Stimulated activated CD8-positive, alpha-beta memory T cell treated with anti-CD3 and anti-CD28 coated beads, Interleukin-15, amount 100 ng/mL, for 4 hours (primary cell): ENCODE measurements at places on chromosomes 6 and 20.

- DNase-seq = no peak
Measured at GRCh38 chr6:15305909-15306308, 60.0 kb downstream of the JARID2 start.

GRCh38 chr20:33827634-33828325 is 16.6 kb downstream of the CHMP4B start:
- DNase-seq = no peak

DNA sequence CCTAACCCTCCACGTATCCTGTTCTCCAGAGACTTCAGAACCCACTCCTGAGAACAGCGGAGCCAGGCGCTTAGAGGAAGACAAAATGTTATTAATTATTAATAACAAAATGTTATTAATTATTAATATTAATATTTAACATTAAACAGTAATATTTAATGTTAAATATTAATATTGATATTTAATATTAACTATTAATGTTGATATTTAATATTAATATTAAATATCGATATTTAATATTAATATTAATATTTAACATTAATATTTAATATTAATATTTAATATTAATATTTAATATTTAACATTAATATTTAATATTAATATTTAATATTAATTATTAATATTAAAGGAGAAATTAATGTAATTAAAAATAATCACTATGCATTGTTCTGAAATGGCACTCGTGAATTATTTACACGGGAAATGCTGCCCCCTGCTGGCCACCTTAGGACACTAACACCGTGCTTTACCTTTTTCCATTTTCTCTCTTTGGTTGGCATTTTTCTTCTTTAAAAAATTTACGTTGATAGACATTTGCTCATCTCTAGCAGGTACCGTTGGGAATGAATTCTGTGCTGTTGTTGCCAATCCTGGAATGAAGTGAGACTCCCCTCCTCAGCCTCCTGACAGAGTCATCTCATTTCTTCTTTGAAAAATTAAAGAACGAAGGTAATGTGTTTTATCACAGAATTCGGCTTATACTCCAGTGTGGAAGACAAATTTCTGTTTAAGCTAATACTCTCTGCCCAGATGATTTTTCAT is 7.5 kb upstream of the GGTLC1 start:
- DNase-seq = peak; percentile 22

DNA sequence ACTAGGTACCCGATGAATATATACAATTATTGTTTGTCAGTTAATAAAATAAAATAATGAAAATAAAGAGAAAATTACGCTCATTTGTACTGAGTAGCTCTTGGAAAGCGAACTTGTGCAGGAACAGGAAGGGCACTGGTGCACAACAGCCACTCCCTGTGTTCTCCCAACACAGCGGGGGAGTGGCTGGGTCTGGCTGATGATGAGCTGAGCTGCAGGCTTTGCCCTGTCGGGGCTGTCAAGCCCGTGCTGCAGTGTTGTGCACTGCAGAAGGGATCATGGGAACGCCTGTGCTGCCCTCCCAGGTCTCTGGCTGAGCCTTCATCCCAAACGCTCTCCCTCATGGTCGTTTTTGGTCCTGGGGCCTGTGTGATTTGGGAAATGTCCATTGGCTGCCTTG is 131.7 kb upstream of the MAP3K4 start:
- DNase-seq = no peak

- DNase-seq = no peak
Measured at GRCh38 chr20:2761885-2762284, 38.5 kb downstream of the CPXM1 start.

DNA sequence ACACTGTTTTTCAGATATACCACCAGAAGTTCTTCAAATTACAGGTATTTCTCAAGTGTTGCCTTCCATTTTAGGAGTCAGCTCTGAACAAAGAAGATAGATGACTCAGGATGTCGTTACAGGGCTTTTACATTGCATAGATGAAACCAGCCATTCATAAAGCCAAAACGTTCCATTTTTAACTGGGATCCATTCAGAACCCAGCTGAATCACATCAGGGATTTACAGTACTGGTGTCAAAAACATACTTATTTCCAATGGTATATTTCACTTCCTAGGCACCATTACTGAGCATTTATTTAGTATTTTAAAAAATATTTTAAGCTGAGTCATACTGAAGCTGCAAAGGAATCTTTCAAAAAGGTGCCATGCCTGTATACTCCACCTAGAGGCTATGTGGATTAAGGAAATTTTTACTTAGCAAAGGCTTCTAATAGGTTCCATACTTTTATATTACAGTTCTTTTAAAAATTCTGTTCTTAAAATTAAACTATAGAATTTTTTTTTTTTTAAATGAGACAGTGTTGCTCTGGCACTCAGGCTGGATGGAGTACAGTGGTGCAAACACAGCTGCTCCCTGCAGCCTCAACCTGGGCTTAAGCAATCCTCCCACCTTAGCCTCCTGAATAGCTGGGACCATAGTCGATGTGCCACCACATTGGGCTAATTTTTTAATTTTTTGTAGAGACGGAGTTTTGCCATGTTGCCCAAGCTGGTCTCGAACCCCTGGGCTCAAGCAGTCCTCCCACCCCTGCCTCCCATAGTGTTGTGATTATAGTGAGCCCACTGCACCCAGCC is 2.6 kb downstream of the ASF1A start:
- no peak for DNase-seq

GRCh38 chr6:40932366-40932765 is 106.7 kb downstream of the UNC5CL start:
- no peak for DNase-seq

GRCh38 chr6:80366051-80366450 is 259.6 kb downstream of the BCKDHB start:
- no peak for DNase-seq

GRCh38 chr6:40936818-40937251 is 102.2 kb downstream of the UNC5CL start:
- DNase-seq = no peak

DNA sequence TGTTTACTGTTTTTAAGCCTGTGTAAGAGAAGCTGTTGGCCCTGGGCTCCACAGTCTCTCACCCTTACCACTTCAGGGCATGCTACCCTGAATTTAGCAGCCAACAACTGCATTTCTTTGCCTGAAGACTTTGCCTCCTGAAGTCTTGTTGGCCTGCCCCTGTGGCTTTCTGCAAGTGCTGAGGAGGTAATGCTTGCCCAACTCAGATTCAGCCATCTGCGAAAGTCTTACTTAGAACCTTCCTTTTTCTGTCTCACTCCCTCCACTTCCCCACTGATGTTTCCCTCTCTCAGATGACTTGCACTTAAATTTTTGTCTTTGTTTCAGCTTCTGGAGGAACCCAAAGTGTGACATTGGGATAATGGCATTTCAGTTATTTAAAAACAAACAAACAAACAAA is 11.8 kb upstream of the IBTK start:
- no peak for DNase-seq

DNA sequence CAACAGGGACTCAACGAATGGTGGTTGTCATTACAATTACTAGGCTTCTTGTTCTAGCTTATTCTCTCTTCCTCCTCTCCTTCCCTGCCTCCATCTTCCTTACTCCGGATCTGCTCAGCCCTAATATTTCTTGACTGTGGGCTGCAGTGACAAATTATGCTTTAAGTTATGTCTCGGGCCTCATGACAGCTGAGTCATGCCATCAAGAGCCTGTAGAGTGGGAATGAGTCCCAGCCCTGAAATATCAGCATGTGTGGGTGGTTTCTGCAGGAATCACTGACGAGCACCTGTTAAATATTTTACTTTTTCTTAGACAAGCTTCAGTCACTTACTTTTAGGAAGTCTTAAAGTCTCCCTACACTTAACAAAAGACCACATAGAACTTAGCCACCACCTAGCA is 83.1 kb upstream of the CBLN4 start:
- no peak for DNase-seq

DNA sequence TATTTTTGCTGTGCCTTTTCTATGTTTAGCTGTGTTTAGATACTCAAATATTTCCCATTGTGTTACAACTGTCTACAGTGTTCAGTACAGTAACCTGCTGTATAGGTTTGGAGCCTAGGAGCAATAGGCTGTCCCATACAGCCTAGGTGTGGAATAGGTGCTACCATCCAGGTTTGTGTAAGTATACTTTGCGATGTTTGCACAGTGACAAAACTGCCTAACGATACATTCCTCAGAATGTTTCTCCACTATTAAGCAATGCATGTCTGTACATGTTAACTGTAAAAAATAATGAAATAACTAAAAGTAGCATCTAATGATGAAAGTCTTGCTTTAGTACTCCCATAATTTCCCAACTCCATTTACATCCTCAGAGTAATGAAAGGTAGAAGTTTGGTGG is 46.0 kb downstream of the SERAC1 start:
- DNase-seq = no peak

DNA sequence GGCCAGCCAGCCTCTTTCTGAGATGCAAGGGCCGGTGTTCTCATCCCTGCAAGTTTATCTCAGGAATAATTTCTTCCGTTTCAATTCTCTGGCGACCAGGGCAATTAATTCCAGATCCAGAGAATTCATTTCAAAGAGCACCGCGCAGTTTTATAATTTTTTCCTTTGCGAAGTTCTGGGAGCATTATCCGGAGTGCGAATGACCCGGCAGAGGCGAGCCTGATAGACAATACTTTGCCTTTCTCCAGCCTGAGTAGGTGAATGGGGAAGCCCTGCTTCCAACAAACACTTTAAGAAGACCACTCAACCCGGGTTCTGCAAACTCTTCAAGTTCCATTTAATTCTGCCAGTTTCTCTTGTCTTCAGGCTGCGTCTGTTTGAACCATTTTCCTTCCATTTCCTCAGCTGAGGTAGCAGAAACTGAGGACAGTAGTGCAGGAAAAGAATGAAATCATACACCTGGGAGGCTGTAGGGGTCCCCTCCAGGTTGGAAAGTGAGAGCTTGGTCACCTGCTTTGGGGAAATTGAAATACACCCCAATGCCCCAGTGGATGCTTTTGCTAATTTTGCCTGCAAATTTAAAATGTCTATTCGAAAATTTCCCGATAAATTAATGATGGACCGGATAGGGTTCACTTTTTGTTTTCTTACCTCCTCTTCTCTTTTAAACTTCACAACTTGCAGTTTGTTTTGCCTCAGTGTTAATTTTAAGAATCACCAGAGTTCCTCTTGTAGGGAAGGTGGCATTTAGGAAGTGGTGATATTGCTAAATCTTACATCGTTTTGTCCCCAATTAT is 1.1 kb downstream of the VGLL2 start:
- DNase-seq = no peak

DNA sequence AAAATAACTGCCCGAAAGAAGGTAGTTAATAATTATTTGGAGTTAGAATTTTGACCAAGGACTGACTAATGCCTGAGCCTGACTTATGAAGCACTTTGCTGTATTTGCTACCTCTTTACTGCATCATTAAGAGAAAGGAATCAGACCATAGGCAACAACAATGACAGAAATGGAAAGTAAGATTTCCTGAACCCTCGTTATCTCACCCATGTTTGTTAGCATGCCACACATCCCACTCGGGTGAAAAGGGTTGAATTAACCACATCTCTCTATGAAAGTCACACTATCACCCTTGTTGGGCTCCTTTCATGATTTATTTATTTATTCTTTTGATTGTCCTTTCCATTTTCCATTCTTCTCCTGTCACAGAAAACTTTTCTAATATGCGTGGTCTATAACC is 59.6 kb downstream of the OLIG3 start:
- DNase-seq = no peak

- no peak for DNase-seq
Measured at GRCh38 chr6:130559166-130559565, 193.3 kb downstream of the TMEM200A start.

GRCh38 chr20:5364997-5365597 is 48.3 kb upstream of the PROKR2 start:
- no peak for DNase-seq

- no peak for DNase-seq
Measured at GRCh38 chr6:169536446-169537170, 165.2 kb downstream of the WDR27 start.

DNA sequence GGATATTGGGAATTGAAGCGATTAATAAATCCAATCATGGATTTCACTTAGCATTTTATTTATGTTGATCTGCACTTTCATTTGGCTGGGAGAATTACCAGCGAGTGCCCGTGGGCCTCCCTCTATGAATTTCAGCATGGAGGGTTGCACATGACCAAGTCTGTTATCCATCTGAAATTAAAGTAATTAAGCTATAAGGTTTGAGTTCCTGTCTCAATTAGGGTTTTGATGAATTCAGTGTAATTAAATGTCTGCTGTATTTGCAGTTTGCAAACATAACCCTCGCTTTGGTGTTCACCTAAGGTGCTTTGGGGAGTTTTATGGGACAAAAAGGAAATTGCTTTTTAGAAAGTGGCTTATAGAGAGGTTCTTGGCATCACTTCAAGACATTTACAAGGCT is 169.8 kb upstream of the RIN2 start:
- DNase-seq = no peak

DNA sequence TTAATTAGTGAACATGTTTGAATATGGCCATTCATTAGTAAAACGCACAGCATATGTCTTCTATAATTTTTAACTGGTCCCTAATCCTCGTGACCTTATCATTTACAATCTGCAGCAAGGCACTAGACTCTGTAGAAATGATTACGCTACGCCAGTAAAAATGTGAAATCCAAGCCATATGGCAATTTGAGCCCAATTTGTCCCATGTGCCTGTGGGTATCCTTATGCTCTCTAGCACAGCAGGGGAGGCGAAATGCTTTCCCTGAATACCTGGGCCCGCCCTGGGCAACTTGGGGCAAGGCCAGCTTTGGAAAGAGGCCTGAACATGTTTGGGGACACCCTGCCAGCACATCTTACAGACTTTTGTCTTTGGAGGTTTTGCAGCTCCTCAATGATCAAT is 122.7 kb upstream of the AGPAT4 start:
- no peak for DNase-seq

GRCh38 chr20:23179766-23180403 is 93.8 kb upstream of the CD93 start:
- no peak for DNase-seq

DNA sequence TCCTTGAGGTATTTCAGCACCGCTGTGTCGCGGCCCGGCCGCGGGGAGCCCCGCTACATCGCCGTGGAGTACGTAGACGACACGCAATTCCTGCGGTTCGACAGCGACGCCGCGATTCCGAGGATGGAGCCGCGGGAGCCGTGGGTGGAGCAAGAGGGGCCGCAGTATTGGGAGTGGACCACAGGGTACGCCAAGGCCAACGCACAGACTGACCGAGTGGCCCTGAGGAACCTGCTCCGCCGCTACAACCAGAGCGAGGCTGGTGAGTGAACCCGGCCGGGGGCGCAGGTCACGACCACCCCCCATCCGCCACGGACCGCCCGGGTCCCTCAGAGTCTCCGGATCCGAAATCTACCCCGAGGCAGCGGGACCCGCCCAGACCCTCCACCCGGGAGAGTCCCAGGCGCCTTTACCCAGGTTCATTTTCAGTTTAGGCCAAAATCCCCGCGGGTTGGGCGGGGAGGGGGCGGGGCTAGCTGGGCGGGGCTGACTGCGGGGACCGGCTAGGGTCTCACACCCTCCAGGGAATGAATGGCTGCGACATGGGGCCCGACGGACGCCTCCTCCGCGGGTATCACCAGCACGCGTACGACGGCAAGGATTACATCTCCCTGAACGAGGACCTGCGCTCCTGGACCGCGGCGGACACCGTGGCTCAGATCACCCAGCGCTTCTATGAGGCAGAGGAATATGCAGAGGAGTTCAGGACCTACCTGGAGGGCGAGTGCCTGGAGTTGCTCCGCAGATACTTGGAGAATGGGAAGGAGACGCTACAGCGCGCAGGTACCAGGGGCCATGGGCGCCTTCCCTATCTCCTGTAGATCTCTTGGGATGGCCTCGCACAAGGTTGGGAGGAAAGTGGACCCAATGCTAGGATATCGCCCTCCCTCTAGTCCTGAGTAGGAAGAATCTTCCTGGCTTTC is 693 bp downstream of the HLA-F start:
- peak; percentile 71 for DNase-seq

GRCh38 chr6:112579601-112580000 is 232.5 kb downstream of the RFPL4B start:
- no peak for DNase-seq

- DNase-seq = no peak
Measured at GRCh38 chr6:26033941-26034354, 53.3 kb upstream of the HFE start.
